ENCODE measurements at places on chromosomes 2 and 18. TPM values are rescaled to one million over a fixed set of nuclear protein-coding genes. Genes with fewer than 3 reads are reported as not detected.

Gene GPAT2
- total RNA-seq: not detected

Gene IGFBP2
- total RNA-seq: not detected

- no peak overlapping the region for H3K27ac ChIP-seq
- H3K36me3 ChIP-seq: no peaks in the 10 kb centered on the region
- H3K27me3 ChIP-seq: no peaks in the 10 kb centered on the region
- no peaks in the 10 kb centered on the region for H3K4me1 ChIP-seq
- DNase-seq: no peak
These were observed 174.2 kb downstream of the WDR7 start for GRCh38 chr18:56825321-56825720.

- H3K36me3 ChIP-seq: no peaks in the 10 kb centered on the region
- H3K27me3 ChIP-seq: no peaks in the 10 kb centered on the region
- no peak for DNase-seq
- no peak overlapping the region for H3K4me3 ChIP-seq
- no peak overlapping the region for H3K27ac ChIP-seq
These were observed 38.8 kb upstream of the CTAGE1 start for GRCh38 chr18:22456547-22456946.

- no peaks in the 10 kb centered on the region for H3K36me3 ChIP-seq
- DNase-seq: no peak
- H3K4me1 ChIP-seq: no peaks in the 10 kb centered on the region
- H3K27ac ChIP-seq: no peak within 1 kb of the TSS
- H3K4me3 ChIP-seq: no peak within 1 kb of the TSS
These were observed at the start of gene SCN7A for GRCh38 chr2:166494140-166494624. TSS of gene SCN7A (minus strand) at chr2:166494249. CDS start at chr2:166477696, 16,553 bp downstream.

- H3K36me3 ChIP-seq: no peaks in the 10 kb centered on the region
- DNase-seq: no peak
- H3K27me3 ChIP-seq: no peaks in the 10 kb centered on the region
- H3K4me1 ChIP-seq: no peaks in the 10 kb centered on the region
- H3K4me3 ChIP-seq: no peak overlapping the region
- no peak overlapping the region for H3K27ac ChIP-seq
These were observed 275.9 kb downstream of the CDH20 start for GRCh38 chr18:61609131-61609530.

All from Karpas-422 (cell line).